NCI-H1105 treated with DMSO at 0.1 percent for 48 hours (cell line): ENCODE measurements at places on chromosomes 1 and 21.

GRCh38 chr1:180974236-180974635 is 48.4 kb downstream of the STX6 start:
- peak; percentile 49 for DNase-seq

GRCh38 chr1:27122652-27123051 is 32.3 kb downstream of the SLC9A1 start:
- no peak for DNase-seq

- DNase-seq = no peak
Observed at GRCh38 chr1:227776331-227776771, 39.1 kb upstream of the PRSS38 start.

- no peak for DNase-seq
Observed at GRCh38 chr21:37200641-37201480, 66.3 kb downstream of the VPS26C start.

- no peak for DNase-seq
Observed at GRCh38 chr1:201826830-201827229, 2.1 kb upstream of the IPO9 start.

GRCh38 chr21:39073717-39074116 is 109.5 kb downstream of the PSMG1 start:
- DNase-seq = no peak

- peak; percentile 22 for DNase-seq
Observed at GRCh38 chr1:19504796-19505692, 19.7 kb upstream of the CAPZB start.

- no peak for DNase-seq
Observed at GRCh38 chr21:33647587-33647986, 5.3 kb downstream of the ITSN1 start.

- no peak for DNase-seq
Observed at GRCh38 chr1:247104965-247105364, 809 bp upstream of the ZNF669 start.

- DNase-seq = no peak
Observed at GRCh38 chr1:57672346-57673140, 248.7 kb upstream of the DAB1 start.

DNA sequence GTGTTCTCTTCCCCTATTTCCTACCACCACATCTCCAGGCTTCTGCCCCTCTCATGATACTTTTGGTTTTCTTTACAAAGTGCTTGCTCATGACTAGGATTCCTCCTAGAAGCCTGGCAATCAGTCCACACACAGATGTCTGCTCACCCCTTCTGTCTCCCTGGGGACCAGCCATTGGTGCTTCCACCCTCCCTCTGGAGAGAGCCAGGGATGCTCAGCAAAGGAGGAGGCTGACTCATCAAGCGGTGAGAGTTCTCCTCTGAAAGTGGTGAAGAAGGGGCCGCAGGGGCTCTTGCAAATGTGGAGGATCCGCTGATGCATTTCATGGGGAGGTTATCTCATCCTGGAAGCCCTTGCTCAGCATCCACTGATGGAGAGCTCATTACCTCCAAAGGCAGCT is 14.5 kb downstream of the NT5C1A start:
- DNase-seq = no peak

DNA sequence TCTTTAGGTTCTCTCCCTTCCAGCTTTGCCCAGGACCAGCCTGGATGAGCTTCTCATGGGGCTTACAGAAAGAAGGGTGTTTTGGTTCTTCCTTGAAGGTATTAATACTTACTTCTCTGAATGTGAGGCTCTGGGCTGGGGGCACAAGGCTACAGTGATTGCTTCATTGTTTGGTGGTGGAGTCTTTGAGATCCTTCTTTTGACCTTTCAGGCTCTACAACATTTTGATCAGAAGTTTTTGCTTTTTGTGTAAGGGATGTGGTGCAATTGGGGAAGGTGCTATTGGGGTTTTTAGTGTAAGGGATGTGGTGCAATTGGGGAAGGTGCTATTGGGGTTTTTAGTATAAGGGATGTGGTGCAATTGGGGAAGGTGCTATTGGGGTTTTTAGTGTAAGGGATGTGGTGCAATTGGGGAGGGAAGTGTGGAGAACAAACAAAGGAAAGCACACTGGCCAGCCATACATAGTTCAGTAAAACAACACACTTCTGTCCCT is 103.6 kb upstream of the IVNS1ABP start:
- no peak for DNase-seq

DNA sequence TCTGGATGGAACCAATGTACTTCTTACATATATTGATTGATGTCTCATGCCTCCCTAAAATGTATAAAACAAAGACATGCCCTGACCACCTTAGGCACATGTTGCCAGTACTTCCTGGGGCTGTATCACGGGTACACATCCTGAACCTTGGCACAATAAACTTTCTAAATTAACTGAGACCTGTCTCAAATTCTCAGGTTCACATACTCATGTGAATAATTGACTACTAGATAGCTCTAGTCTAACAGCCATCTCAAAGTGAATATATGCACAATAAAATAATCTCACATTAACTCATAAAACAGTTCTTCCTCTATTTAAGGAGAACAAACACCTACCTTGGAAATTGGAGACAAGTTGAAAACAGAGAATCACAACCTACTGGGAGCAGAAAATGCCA is 5.6 kb downstream of the DNAI4 start:
- no peak for DNase-seq

DNA sequence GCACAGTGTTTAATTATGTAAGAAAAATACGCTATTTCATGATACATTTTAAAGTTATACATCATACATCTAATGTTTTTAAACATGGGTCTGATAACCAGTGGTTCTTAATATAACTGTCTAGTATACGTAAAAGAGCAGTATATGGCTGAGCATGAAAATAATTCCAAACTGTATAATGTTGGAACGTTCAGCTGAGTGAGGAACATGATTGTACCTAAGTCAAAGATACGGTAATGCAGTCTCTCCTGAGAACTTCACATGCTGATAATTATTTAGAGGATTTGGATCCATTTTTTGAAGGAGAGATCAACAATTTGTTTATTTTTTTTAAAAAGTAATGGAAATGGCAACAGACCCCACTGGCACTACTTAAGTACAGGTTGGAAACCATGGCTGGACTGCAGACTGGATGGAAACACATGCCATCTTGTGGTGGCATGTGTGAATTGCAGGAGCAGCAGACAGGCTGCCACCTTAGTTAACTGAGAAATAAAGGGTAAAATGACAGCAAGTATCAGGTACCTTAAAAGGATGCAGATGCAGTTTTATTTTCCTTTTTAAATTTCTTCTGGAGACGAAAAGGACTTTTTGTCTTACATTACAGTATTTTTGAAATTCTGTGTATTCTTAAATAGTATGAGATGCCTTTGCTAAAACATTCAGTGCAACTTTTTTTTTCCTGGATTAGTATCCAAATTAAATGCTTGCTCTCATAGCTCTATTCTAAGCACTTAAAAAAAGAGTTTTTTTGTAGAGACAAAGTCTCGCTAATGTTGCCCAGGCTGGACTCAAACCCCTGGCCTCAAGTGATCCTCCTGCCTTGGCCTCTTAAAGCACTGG is 73.8 kb downstream of the MTR start:
- DNase-seq = peak; percentile 18

- no peak for DNase-seq
Observed at GRCh38 chr21:36636016-36636415, 62.9 kb upstream of the SIM2 start.

DNA sequence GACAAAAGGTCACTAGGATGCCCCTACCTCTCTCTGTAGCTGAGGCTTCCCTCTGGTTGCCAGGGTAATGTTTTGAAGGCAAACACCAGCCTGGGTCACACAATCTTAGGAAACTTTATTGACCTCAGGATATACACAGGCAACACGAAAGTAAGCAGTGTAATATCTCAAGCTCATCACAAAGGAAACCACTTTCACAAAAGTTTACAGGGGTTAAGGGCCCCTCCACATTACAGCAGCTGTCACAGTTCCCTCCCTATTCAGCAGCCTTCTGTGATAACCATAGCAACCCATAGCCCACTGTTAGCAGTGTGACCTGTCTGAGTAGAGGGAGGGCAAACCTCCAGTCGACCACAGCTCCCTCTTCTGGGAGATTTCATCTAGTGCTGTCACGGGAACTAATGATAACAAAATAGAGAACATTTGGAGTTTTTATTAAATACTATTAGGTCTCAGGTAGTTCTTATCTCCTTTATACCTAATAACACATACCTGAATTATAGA is 149.8 kb downstream of the PTPRC start:
- no peak for DNase-seq

DNA sequence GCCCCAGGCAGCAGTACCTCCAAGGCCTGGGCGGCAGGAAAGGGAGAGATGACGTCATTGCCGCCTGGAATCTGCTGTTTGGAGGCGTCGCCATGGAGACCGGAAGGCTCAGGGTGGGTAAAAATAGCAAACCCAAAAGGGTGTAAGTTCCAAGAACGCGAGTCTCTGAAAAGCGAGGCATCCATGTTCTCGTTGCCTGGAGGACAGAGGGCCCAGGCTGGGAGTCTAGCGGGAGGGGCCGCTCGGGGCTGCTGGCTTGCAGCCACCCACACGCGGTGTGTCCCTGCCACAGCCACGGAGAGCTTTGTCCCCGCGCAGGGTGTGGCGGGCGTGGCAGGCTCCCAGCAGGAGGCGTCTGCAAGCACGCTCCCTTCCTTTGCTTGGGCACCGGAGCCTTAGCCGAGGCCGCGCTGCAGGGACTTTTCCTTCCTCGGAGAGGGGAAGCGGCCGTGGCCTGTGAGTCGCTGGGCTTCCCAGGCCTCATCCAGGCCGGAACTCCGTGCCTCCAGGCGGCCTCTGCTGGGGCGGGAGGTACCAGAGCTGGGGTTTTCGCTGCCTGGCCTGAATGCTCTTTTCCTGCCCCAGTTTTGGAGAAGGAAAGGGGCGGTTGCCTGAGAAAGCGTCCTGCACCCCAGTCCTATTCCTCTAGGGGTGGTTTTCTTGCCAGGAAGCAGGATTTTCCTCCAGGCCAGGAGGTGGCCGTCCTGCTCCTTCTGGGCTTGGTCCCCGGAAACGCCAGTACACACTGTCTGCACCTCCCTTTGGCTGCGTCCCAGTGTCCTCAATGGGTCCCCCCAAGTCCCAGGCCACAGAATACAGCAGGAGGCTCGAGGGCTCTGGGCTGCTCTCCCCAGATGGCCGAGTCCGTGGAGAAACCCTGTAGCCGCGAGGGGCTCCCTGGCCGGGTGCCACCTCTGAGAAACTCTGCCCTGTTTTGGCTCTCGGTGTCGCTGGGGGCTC is 15.3 kb upstream of the SKI start:
- DNase-seq = no peak

DNA sequence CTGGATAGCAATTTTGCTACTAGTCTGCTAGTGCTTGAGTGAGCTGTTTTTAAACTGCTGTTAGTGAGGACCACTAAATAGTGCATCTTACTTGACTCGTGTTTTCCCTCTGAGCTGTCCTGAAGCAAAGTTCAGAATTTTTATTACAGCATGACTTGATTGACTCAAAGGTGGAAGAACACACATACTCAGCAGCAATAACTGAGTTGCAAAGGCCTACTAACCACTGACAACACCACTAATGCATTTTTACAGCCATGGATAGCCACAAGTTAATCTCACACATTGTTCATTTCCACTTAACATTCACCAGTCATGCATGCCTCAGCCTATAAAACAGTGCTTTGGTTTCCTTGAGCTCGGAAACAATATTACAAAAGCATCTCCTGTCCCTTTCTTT is 148.7 kb downstream of the RUNX1 start:
- no peak for DNase-seq

- no peak for DNase-seq
Observed at GRCh38 chr1:225595974-225596551, 56.9 kb downstream of the ENAH start.

DNA sequence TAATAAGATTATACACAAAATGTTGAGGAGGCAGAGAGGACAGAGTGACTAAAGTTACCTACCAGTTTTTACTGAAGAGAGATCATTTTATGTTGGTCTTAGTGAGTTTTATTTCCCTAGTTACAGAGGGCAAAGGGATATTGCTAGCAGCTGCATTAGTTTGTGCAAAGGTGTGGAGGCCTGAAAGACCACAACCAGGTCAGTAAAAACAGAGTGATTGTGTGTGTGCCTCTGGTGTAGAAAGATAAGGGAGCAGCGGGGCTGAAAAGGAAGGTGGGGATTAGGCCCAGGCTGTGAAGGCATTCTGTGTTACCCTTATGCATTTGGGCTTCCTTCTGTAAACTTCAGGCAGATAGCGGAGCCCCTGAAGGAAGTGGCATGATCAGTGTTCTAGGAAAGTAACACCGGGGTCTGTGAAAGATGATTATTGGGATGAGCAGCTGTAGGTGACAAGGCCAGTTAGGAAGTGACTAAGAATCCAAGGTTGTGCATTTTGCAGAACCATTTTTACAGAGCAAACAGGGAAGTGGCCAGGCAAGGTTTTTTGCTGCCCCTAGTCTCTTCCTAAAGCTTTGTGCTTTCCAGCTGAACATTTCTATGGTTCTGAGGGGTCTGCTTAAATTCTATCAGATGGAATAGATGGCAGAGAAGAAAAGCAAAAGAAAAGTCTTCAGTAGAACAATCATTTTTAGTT is 3.7 kb downstream of the GADD45A start:
- no peak for DNase-seq

DNA sequence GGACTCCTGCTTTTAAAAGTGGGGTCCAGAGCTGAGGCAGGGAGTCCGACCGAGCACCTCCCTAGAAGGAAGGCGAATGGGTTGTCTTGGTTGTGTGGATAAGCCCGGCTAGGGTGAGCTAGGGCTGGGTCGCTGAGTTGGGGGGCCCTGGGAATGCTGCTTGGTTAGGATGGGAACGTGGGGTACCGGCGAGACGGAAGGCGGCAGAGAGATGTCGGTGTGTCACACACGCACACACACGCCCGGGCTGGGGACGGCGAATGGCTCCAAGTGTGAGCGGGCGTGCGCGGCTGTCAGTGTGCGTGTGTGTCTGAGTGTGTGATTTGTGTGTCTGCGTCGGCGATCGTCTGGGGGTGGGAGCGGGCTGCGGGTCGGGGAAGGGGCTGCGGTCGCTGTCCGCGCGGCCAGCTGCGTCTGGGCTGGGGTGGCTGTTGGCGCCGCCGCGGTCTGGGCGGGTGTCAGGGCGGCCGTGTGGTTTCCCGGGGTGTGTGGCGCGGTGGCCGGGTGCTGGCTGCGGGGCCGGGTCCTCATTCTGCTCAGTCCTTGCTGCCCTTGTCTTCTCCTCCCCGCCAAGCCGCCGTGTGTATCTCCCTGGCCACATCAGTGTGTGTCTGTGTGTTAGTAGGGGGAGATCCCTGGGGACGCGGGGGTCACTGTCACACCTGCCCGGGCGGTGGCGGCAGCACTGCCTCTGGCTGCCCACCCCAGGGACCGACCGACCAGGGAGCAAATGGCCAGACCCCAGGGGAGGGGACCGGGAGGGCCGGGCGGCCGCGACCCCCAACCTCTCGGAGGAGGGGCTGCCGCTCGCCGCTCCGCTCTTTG is 1.1 kb downstream of the EFNA3 start:
- DNase-seq = peak; percentile 31

- no peak for DNase-seq
Observed at GRCh38 chr1:85502625-85503083, 37.7 kb upstream of the DDAH1 start.

DNA sequence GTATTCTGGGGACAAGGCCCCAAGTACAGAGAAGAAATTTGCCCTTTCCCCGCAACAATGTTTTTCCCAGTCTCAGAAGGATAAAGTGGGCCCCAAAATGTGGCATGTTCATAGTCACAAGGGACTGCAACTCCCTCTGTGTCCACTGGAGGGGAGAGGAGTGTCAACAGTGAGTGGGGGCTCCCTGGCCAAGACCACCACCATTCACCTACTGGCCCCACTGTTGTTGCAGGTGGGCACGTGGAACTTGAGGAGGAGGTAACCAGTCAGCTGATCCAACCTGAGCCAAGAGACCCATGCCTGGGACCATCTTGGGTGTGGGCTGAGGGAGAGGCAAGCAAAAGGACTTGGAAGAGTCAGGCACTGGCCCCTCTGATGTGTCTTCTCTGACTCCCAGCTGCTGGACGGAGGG is 777 bp downstream of the NUDT17 start:
- peak; percentile 22 for DNase-seq
